ENCODE measurements at places on chromosomes 2 and 18.

DNA sequence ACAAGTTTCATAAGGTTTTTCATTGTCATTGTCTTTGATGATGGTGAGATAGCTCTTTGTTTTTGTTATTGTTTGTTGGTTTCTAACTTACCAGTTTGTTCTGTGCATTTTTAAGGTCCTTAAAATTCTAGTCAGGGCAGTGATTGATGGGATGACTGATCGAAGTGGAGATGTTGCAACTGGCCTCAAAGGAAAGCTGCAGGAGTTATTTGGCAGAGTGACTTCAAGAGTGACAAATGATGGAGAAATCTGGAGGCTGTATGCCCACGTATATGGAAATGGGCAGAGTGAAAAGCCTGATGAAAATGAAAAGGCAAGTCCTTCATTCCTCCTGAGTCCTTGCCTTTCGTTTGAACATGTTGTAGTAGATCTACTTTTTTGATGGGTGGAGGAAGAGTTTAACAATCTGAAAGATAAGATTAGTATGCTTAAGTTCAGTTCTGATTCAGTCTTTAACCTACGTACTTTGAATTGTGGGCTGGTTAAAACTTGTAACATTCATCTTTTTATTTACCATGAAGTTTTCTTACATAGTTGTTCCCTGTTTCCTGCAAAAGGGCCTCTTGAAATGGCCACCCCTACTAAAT, 135.8 kb upstream of the LTBP1 start:
- no peak for DNase-seq

DNA sequence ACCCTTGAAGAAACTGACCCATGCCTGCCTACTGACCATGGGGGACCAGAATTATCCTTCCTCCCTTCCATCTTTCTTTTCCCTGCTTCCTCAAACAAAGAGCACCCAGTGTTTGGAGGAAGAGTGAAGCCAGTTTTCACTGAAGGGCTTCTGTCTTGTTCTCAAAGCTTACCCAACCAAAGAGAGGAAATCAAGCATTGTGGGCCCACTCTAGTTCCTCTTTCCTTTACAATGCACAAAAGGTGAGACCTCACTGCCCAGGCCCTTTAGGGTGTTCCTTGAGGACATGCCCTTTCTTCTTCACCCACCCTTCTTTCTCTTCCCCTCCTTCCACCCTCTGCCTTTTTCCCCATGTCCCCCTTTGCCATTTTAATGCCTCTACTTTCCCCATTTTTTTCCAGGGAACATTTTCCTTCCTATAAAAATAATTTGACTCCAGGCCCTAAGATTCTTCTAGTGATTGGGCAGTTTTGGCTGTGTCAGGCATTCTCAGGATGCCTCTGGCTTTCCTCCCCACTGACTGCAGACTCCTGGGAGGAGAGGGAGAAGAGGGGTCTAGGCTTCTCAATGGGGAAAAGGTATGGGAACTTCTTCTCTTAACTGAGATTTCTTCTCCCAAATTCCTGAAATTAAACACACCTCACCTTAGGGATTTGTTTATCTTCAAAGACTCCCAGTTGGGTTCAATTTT, 126.6 kb upstream of the RMDN2 start:
- DNase-seq: no peak

DNA sequence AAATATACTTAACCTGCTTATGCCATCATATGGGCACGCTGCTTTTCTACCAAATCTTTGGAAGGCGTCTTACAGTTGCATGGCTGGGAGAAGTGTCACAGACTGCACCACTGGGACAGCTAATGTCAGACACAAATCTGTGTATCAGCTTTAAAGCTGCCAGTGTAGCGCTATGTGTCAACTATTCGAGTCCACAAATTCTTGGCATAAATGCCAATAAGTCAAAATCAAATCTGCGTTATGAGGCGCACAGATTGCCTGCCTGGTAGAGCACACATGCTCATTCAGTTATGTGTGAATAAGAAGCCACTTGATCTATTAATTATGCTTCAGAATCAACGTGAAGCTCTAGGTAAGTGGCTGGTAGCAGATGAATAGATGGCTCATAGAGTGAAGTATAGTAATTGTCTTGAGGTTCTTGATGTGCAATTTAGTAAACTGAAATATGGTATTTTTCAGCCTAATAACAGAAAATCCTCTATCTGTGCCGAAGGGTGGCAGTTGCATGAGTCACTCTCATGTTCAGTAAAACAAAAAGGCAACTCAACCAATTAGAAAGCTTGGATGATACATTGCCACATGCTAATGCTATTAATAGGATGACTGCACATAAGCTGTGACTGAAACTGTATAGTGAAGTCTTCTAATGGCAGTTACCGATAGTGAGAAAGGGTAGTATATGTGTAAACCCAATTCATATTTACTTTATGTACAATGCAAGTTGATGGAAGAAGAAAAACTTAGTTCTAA, 52.0 kb downstream of the DCC start:
- no peak for DNase-seq

GRCh38 chr2:9261231-9261883, 54.7 kb downstream of the ASAP2 start:
- no peak for DNase-seq

DNA sequence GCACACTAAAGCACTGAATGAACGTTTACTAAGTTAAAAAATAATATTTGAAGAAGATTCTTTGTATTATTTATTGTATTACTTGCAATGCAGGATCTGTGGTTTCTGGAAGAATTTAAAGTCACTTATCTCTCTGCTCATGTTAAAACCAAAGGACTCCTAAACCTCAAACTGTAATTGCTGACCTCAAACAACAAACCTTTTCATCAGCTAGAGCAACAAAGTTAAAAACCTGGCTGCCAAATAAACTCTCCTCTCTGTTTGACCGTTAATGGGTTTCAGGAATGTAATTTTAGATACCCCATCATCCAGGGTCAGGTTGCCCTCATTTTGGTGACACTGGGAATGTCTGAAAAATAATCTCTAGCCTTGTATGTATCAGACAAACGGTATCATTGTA, 239.1 kb downstream of the TGIF1 start:
- DNase-seq: no peak

- DNase-seq: no peak
These were observed 116.3 kb downstream of the BCL11A start for GRCh38 chr2:60437080-60437696.

DNA sequence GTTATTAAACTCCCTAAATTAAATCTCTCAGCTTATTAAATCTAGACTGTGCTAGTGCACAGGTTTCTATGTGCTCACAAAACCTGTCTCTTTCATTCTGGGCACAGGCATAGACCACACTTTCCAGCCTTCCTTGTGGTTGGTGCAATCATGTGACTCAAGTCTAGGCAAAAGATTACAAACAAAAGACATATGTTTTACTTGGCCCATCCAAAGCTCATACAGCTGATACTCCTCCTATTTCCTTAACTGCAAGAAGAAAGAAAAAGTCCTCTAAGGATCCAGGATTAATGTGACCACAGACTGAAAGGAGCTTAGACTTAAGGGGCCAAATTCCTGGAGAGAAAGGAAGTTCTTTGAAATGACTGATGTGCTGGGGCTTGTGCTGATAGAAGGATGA, 731.3 kb upstream of the RAB6C start:
- no peak for DNase-seq

GRCh38 chr2:65349863-65350262, 82.5 kb downstream of the SPRED2 start:
- peak; percentile 65 for DNase-seq

- no peak for DNase-seq
These were observed 14.2 kb downstream of the INO80D start for GRCh38 chr2:206071807-206072206.

Data from NCI-H1092 (cell line).